ENCODE measurements at places on chromosomes 3 and 15.

DNA sequence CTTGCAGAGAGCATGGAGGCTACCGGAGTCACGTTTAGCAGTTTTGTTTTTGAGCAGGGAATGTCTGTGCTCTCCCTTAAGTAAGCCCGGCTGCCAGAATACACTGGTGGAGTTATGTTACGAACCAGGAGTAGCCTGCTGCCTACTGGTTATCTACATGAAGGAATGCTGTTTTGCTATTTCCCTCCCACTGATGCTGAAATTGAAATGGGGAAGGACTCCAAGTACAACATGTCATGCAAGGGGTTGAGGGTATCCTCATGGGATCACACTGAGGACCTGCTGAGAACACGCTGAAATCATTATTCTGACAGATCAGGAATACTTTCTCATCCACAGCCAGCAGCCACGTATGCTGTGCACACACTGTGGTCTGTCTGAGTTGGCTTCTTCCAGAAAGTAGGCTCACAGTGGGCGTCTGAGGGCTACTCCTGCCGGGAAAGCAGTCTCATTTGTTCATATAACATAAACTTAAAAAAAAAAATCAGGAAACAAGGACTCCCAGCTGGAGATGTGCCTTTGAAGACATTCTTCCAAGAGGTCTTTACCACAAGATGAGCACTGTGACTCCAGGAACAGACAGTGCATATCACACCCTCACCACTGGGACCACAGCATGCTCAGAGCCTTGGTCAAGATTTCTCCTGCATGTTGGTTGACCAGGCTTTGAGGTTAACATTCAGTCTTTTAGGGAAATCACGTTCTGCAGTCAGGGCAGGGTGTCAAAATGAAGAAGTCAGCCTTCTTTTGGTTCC is 300.4 kb upstream of the RASGRP1 start:
- no peak for DNase-seq

DNA sequence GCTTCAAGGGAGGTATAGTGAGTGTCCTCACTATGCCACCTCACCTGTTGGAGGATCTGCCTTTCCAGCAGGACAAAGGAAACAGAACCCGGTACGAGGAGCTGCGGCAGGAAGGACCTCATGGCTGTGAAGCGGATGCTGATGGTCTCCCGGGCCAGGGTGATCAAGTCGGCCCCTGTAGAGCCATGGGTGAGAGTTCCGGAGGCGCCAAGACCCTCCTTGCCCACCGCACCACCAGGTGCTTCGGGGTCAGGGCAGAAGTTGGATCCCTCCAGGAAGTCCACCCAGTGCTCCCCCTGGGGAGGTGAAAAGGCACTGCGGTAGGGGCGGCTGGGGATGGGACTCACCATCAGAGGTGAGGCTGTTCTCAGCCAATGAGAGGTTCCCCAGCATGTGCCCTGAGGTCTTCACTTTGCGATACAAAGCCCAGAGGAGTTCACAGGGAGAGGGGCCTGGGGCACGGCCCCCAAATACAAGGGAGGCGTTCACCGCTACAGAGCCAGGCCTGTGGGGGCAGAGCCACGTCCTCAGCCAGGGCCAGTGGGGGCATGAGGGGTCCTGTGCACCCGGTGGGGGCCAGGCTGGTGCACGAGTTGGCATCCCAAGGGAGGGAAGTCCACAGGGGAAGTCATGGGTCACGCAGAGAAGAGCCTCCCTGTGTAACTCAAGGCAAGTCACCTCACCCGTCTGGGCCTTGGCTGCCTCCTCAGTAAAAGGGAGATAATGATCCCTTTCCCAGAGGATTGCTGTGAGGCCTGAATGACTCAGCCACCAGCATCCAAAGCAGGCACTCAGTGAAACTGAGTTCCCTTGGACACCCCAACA is 27.7 kb downstream of the C15orf39 start:
- DNase-seq: no peak

- no peak for DNase-seq
Observed at GRCh38 chr3:13746385-13746784, 133.5 kb downstream of the WNT7A start.

DNA sequence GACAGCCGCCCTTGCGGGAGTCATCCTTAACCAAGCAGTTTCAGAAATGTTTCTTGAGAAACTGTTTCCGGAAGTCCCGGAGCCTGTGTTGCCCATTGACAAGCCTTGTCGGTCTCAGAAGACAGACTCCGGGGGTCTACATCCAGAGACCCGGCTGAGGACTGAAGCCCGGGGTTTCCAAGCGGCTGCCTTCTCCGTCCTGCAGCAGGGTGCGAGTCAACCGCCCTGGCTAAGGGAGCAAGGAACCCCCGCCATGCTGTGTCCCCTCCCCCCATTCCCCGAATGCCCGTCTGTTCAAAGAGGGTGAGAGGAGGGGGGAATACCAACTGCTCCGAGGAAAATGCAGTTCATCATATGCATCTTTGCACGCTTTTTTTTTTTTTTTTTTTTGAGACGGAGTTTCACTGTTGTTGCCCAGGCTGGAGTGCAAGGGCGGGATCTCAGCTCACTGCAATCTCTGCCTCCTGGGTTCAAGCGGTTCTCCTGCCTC is 61.6 kb downstream of the ATP1B3 start:
- no peak for DNase-seq

GRCh38 chr3:159848348-159849118 is 140.1 kb upstream of the IL12A start:
- no peak for DNase-seq

GRCh38 chr15:44584162-44584749 is 47.3 kb downstream of the EIF3J start:
- DNase-seq: peak; percentile 48

DNA sequence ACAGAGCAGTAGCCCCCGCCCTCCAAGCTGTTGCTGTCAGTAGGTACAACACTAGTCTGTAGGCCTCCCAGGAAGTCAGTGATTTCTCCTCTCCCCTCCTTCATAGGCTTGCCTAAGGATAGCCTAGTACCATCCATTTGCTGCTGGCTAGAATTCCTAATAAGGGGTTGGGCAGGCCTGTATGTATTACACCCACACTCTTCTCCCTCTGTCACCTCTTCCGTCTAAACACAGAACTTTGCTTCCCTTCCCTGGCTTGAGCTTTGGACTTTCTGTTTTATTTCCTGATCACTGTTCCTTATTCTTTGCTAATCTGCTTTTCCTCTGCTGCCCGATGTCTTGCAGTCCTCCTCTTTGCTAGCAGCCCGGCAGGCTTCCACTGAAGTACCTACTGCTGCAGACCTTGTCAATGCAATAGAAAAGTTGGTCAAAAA is 93.4 kb upstream of the UMPS start:
- DNase-seq: no peak

- no peak for DNase-seq
Observed at GRCh38 chr3:145266368-145266767, 894.6 kb downstream of the PLOD2 start.

GRCh38 chr3:139251529-139251928 is 92.3 kb upstream of the MRPS22 start:
- no peak for DNase-seq

GRCh38 chr3:140723576-140723975 is 45.7 kb downstream of the TRIM42 start:
- no peak for DNase-seq

- DNase-seq: no peak
Observed at GRCh38 chr3:99332718-99333117, 305.7 kb upstream of the COL8A1 start.

GRCh38 chr3:151230646-151231045 is 27.6 kb upstream of the GPR171 start:
- no peak for DNase-seq
